Inflammatory macrophage (primary cell): ENCODE measurements at places on chromosomes 11 and 22.

GRCh38 chr11:105344938-105345337 lies 205.4 kb upstream of the CARD18 start:
- DNase-seq, result no peak

GRCh38 chr11:46906609-46907041 lies 11.7 kb downstream of the LRP4 start:
- no peak for DNase-seq

- DNase-seq, result no peak
Observed at GRCh38 chr11:117062498-117062897, 35.7 kb downstream of the SIK3 start.

DNA sequence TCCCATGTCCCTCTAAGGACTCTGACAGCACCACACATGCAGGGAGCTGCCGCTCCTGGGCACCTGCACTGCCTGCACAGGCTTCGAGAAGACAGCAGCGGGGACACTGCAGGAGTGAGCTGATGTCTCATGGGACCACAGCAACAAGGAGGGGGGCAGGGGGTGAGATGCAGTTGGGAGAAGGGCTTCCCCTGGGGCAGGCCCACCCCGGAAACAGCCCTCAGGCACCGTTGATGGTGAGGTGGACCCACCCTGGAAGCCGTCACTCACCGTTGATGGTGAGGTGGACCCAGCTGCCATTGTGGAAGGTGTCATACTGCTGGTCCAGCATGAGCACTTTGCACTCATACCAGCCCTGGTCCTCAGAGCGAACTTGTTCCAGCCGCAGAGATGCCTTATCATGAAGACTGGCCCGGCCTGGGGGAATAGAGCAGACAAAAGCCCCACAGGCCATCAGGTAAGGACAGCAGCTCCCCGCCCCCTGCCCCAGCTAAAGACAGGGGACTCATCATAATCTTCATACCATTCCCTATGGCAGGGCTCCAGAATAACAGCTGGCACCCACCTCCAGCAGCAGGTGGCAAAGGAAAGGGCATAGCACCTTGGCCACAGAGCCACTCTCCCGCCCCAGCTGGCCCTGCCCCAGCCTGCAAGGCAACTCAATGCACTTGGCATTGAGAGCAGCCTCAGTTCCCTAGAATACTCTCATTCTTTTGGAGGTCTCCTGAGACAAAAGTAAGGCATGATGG lies 12.6 kb downstream of the IGSF9B start:
- no peak for DNase-seq

DNA sequence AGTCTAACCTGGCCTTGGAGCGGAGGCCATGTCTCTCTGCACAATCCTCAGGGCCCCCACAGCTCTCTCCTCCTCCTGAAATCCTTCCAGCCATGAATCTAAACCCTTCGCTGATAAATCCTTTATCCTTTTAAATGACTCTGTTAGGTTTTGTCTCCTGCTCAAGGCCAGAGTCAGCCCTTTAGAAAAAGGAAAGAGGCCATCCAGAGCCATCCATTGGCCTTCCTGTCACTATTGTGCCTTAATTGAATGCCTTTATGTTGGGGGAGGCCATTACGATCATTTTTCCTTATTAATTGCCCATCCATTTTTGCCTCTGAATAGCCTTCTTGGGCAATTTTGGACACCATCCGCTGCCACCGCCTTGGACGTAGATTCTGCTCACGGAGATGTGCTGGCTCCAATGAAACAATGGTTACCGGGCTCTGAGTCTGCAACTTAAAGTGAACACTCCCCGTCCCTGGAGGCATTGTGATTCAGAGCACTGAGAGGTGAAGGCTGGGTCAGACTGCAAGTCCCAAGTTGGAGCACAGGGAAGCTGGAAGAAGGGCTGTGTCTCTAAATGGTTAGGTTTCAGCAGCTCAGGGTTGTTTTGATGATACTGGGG lies 213.0 kb upstream of the E2F8 start:
- DNase-seq, result no peak

- peak; percentile 68 for DNase-seq
Observed at GRCh38 chr11:64185175-64185692, 737 bp upstream of the STIP1 start.

DNA sequence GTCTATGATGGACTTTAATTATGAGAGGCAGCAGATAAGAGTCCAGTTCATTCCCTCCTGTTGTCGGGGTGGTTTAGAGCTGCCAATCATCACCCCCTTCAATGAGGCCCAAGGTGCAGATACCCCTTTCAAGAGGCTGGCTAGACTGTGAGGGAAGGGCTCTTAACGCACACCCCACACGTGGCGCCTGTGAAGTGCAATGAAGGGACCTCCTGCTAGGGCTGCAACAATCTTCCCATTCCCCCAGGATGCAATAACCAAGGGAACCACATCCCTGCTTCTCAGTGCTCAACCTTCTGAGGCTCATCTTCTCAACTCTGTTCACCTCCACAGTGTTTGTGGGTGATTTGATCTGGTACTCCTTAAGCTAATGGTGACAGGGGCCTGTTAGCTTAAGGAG lies 19.0 kb downstream of the TENM4 start:
- no peak for DNase-seq

DNA sequence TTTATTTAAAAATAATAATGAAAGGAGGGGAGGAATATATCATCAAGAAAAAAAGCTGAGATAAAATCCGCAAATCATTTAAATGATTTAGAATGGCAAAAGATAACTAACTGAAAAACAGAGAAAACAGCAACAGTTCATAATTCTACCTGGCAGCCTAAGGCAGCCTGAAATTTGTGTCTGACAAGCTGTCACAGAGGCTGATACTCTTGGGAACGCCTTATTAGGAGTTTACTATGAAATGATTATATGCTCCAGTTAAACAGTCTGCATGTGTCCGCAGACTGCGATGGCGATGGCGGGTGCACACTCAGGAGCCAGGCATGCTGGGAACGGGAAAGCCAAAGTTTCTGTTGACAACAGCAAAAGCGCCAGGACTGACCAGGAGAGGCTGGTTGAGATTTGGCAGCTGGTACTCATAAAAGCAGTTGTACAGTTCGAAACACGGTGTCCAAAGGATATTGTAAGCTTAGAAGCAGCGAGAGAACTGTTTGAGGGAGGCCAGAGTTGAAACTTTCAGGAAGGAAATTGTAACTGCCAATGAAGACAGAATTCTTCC lies 172.9 kb upstream of the MPPED2 start:
- DNase-seq, result no peak

DNA sequence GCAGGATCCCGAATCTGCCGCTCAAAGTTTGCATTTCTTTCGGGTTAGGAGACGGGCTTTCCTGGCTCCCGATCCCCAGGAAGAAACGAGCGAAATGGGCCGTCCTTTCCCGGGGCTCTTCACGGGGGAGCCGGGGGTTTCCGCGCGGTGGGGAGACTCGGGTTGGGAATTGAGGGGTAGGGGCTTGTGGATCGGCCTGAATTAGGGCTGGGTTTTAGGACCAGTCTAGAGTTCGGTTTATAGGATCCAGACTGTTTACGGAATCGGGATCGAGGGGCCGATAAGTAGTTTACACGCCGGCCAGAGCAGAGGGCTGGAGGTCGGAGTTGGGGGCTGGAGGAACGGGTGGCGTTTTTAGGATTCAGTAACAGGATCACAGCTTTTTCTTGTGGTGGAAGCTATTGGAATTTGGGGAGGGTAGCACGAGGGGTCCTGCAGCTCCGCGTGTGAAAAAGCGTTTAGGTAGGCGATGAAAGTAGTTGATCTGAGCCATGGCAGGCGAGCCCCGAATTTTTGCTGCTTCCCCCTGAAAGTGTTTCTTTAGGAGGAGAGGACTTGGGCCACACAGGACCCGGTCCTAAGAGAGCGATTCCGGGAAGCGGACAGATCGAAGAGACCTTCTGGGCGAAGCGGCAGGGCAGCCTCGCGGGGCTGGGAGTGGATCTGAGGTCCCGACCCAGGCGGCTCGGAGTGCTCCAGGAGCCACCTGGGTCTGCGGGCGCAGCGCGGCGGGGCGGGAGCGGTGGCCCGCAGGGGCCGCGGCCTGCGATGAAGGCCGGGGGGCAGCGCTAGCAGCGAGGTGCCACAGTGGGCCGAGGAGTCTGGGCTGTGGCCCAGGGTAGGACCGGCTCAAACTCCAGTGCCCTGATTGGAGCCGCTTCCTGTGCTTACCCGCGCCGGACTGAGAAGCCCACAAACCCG lies 1.6 kb downstream of the PKNOX2 start:
- no peak for DNase-seq
